ENCODE measurements at places on chromosomes 7 and 10.

DNA sequence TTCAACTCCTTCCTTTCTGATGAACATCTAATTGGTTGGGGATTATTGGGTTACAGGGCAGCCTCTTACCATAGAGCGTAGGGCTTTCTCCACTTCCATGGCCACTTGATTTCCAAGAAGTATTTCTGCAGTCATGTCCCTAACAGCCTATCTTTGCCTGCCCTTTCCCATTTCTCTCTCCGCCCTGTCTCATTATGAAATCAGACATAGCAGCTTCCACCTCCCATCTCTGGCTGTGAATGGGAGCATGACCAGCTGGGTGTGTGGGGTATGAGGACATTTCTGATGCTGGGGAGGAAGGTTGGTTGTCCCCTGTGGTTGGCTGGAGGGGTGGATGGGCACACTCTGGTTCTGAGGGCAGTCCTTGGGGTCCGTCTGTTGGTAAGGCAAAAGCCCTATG lies 41.2 kb downstream of the ADCYAP1R1 start:
- no peak for DNase-seq

DNA sequence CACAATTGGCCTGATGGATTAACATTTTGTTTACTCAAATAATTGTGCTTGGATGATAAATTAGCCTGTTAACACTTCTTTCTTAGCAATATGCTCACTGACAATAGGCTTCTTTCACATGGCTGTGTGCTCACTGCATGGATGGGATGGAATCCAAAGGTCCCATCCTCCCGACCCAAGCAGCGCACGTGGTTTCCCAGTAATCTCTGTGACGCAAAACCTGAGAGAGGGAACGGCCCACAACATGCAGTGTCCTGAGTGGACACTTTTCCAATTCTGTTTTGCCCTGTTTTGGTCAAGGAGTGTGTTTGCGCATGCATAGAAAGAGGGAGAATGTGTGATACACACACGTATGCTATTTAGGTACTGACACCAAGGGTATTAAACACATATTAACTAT lies 42.1 kb upstream of the RASGEF1A start:
- DNase-seq = no peak

DNA sequence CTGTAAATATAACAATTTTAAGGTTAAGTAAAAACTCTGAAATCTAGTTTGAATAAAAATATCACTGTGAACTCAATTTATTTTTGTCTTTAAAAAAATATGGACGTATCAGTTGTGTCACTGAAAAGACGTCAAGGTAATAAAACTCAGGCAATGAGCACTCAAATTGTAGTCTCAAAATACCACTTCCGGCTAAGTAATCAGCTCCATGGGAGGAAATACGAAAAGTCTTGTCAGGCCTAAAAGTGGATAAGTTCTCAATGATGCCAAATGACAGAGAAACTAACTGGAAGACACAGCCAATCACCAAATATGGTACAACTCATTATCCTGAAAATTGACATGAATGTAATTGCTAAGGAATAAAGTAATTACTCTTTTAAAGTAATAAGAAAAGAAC lies 719 bp downstream of the CALN1 start:
- no peak for DNase-seq

DNA sequence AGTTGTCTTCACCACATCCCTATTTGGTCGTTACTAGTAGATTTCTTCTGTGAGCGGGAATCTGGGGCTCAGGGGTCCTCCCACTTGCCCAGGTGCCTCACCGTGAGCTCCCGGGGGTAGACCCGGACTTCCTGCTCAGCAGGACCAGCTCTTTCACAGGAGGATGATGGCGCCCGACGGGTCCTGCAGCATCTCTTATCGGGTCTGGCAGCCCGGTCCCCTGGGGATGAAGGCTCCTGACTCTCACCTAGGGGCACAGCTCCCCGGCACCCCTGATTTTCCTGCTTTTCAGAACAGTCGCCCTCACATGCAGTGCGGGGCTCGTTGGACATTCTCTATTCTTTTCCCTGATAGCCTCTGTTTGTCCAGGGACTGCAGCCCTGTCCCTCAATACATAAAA lies 33.0 kb upstream of the SHH start:
- DNase-seq = no peak

- no peak for DNase-seq
These were observed 7.7 kb downstream of the PFKP start for GRCh38 chr10:3074985-3075600.

DNA sequence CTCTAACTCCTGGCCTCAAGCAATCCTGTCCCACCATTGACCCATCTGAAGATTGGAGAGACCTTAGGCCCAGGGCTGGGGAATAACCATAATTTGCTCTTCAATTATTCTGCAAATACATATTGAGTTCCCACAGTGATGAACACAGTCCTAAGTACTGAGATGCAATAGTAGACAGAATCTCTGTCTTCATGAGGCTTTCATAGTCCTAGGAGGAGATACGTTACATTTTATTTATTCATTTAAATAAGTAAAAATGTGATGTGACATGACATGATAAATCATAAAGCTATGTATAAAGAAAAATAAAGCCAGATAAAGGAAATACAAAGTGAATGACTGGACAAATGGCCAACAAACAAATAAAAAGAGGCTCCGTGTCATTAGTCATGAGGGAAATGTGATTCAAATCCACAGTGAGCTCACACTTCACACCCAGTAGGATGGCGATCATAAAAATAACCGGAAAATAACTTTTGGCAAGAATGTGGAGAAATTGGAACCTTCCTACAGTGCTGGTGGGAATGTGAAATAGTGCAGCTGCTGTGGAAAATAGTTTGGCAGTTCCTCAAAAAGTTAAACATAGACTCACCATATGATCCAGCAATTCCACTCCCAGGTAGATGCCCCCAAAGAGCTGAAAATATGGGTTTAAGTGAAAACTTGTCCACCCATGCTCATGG lies 52.1 kb upstream of the JCAD start:
- DNase-seq = no peak

- DNase-seq = no peak
These were observed 8.1 kb upstream of the FAM107B start for GRCh38 chr10:14782691-14783363.

- DNase-seq = no peak
These were observed 163.3 kb upstream of the MTPN start for GRCh38 chr7:136140469-136140868.

- no peak for DNase-seq
These were observed 13.1 kb upstream of the GPER1 start for GRCh38 chr7:1074593-1075431.

DNA sequence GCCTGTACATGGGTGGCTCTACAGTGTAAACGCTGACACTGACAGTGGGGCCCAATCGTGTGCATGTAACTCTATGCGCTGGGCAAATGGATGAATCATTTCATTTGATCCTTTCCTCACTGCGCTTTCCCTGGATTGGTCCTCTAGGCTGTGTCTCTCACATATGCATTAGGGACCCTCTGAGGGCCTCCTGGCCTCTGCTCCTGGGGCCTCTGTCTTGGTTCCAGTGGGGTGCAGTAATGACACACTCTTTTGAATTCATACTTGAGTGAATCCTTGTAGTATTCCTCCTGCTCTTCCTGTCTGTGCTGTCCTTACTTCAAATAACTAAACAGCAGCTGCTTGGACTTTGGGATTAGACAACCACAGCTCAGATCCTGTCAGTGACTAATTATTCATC lies 176.5 kb upstream of the ADO start:
- no peak for DNase-seq

GRCh38 chr10:128116851-128117615 lies 9.2 kb downstream of the MKI67 start:
- no peak for DNase-seq

GRCh38 chr7:42700406-42701327 lies 211.2 kb downstream of the C7orf25 start:
- DNase-seq = no peak

DNA sequence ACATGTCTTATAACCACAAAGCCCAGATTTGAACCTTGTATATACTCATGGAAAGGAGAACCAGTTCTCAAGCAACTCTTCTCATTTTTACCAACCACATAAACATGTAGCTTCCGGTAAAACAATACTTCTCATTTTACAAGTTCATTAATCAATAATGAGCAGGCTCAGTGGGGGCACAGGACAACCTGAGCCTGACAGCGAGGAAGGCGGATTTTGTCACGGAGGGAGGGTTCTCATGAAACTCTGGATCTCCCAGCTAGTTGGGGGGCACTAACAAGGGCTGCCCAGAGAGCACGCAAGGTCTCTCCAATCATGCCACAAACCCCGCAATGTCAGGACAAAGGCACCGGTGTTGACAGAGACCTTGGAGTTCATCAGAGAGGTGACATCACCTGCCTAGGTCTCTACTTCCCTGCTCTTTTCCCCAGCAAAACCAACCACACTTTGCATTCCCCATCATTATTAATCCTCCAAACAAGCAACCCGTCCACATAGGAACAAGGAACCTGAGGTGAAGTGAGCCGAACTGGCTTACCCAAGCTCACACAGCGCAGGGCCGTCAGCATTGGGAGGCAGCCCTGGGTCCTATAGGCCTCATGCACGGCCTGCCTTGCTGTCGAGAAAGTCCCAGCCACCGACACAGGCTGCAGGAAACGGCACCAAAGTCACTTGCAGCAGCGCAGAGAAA lies 192.1 kb upstream of the KLF14 start:
- no peak for DNase-seq

GRCh38 chr10:31936933-31937332 lies 8.3 kb upstream of the ARHGAP12 start:
- DNase-seq = no peak
